ENCODE measurements at places on chromosomes 16 and 17. TPM values are rescaled to one million over a fixed set of nuclear protein-coding genes. Genes with fewer than 3 reads are reported as not detected.

DNA sequence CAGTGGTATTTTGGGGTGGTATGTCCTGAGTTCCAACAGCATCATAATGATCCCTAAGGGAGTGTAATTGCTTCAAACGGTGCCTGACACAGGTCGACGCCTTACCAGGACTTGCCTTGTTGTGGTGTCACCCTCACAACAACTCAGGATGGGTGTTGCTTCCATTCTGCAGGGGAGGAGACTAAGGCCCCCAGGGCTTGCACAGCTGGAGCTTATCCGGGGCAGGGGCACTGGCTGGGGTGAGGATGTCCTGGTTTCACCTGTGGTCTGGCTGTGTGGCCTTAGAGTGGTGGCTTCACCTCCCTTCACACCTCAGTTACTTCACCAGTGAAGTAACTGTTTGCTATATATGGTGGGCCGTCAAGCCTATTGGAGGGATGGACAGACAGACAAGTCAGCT, 23.3 kb downstream of the LLGL2 start:
- no peak for DNase-seq

DNA sequence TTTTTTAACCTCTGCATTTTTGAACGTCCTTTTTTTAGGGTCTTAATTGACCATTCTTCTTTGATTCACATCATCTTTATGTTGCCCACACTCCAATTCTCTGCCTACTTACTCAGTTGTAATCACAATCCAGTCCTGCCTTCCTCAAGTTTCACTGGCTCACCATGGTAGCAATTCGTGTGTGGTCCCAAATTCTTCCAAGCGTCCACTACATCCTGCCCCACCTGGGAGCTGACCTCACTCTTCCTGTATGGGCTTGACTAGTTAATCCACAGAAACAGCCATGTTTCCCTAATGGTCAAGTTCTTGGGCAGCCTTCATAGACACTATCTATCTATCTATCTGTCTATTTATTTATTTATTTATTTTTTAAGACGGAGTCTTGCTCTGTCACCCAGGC, 7.1 kb downstream of the TLCD2 start:
- no peak for DNase-seq

GRCh38 chr16:72814226-72814625, 233.7 kb downstream of the ZFHX3 start:
- DNase-seq = no peak

DNA sequence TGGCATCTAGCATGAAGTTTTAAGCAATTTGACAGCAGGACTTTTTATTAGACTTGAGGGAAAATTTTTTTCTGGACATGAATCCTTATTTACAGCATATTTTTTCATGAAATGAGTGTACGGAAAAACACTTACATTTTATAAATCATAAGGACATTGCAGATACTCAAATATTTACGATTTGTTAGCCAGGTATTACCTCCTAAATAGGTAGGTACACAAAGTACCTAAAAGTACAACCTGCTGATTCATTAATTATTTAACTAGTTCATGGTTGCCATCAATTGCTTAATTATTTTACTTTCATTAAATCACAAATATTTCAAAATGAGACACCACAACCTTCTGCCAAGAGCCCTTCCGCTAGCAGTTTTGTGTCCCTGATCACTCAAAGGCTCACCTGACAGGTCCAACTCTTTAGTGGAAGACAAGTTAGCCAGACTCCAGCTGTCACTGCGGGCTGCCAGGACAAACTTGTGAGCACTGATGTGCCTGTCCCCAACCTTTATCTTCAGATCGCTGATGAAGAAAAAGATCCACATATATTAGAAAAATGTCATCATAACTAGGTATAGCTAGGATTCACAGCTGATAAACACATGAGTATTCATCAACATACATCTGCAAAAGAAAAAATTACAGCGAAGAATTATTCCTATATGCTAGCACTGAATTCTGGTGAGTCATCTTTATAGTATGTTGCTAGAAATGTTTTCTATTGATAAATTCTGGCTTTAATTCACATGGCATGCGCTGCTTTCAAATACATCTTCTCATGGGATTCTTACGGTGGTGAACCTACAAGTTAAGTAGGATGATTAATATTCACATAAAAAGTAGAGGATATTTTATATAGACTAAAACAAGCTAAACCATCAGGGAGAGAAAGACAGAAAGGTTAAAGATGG, 28.2 kb downstream of the ANKFY1 start:
- no peak for DNase-seq

DNA sequence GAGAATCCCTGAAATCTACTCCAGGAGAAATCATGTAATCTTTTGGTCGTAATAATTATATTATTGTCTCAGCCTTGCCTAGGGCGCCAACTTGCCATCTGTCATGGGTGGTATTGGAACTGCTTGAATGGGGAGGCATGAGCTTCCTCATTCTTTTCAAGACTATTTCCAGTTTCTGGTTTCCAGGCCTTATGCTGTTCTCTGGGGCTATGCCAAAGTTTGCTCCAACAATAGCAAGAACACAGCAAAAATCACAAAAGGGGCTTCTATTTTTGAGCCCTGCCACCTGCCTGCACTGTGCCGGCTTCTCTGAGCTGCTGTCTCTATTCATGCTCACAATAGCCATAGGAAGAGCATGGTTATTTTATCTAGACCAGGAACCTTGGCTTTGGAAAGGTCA, 111.7 kb downstream of the SPECC1 start:
- DNase-seq = no peak

DNA sequence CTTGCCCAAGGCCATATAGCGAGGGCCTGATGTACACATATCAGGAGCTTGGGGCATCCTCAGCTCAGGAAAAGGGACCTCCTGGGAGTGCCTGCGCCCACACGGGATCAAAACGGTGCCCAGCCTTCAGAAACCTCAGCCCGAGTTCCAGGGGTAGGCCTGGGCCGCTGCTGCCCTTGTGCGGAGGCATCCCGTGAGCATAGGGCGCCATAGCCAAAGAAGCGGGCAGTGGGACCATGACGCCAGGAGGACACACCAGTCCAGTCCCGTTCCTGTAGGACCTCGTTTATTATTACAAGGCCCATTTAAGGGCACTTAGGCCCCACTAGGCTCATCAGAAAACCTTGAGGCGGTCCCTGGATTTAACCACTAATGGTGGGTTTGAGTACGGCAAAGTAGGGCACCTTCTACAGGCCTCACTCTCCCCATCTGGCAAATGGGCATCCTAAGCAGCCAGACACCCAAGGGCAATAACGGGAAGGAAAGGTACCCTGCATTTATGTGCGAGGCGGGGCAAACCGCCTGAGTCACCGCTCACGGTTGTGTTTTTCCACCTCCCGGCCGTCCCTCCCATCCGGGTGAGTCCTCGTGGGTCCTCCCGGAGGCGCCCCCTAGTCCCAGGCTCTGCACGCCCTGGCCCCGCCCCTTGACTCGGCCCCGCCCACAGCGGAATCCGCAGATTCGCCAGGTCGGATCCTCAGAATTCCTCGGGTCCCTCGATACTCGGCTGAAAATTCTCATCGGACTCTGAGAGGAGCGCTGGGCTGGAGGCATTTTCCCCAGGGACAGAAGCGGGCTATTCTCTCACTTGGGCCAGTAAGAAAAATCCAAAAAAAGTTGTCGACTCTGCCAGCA, 726 bp upstream of the SETD1A start:
- DNase-seq = peak; percentile 66

- peak; percentile 41 for DNase-seq
These were observed 20.9 kb downstream of the FCSK start for GRCh38 chr16:70475054-70475871.

DNA sequence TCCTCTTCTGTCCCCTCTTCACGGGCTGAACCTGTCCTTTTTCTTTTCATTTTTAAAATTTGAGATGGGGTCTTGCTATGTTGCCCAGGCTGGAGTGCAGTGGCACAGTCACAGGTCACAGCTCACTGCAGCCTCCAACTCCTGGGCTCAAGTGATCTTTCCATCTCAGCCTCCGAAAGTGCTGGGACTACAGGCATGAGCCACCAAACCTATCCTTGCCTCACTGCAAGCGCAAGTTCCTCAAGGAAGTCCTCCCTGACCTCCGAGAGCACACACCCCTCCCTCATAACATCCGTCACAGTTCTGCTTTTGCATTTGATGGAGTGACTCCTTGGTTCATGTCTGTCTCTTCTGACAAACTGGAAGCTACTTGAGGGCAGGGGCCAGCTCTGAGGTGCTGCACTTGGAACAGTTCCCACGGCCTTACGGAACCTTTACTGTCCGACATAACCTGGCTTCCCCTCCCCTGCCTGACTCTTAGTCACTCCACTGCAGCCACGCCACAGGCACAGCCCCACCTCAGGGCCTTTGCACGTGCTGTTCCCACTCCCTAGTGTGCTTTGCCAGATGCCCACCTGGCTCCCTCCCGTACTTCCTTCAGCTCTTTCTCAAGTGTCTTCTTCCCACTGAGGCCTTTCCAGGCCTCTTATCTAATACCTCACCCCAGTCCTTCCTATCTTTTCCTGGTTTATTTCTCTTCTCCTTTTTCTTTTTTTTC, 4.4 kb downstream of the TBX6 start:
- no peak for DNase-seq

DNA sequence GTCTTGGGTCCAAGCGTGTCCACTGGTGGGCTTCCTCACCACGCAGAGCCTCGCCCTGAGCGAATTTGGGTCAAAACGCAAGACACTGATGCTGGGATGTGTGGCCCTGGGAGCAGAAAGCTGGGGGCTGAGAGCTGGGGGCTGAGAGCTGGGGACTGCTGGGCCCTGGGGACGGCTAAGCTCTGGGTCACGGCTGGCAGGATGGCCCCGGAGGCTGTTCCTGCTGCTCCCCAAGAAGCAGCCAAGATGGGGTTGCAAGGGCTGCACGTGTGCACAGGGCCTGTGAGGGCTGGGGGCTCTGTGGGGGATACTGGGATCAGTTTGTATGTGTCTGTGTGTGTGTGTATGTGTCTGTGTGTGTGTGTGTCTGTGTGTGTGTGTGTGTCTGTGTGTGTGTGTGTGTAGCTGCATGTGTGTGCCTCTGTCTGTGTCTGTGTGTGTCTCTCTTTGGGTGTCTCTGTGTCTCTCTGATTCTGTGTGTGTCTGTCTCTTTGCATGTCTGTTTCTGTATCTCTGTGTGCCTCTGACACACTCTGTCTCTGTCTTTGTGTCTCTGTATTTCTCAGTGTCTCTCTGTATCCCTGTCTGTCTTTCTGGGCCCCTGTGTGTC, 38.2 kb upstream of the CIBAR2 start:
- DNase-seq = no peak

GRCh38 chr16:2467528-2468232, 3.4 kb upstream of the NTN3 start:
- DNase-seq = no peak

DNA sequence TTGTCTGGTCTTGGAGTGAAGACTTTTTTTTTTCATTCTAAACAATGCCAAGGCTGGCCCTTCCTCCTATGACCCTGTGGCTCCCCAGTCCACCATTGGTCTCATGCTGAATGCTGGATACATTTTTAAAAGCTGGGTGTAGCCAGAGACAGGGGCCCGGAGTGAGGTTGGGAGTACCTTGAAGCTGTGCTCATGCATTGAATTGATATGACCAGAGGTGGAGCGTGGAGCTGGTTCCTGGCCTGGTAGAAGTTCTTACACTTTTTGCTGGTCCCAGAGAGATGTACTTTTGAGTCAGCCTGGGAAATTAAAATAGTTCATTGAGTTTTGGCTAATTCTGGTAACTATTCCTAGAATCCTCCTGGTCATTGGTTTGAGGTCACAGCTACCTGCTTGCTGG, 83.6 kb downstream of the CMIP start:
- no peak for DNase-seq

DNA sequence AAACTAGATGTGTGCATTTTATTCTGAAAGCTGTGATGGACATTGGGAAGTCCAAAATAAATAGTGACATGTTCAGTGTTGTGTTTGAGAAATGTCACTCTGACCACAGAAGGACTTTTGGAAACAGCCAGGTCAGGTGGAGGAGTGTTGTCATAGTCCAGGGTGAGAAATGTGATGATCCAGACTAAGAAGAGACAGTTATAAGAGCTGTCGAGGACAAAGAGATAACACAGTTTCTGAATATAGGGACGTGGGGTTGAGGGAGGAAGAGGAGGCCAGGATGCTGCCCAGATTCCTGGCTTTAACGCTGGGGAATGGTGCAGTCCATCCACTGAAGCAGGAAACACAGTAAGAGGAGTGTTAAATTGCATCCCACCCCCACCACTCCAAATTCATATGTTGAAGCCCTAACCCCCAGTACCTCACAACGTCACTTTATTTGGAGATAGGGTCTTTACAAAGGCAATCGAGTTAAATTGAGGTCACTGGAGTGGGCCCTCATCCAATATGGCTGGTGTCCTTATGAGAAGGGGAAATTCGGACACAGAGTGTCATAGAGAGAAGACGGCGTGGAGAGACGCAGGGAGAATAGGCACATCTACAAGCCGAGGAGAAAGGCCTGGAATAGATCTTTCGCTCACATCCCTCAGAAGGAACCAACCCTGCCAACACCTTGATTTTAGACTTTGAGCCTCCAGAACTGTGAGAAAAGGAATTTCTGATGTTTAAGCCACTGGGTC, 71.3 kb downstream of the VAT1L start:
- DNase-seq = no peak

Gene C16orf96
- total RNA-seq = not detected

Gene KRT31
- total RNA-seq = 27.0 TPM

Gene FAM234A
- 27.0 TPM for total RNA-seq

Gene SPN
- not detected for total RNA-seq

Gene ZNHIT3
- total RNA-seq = 44.8 TPM

Gene CDRT15
- total RNA-seq = not detected

All from foreskin keratinocyte (primary cell).